ENCODE measurements at places on chromosomes 13 and 19.

DNA sequence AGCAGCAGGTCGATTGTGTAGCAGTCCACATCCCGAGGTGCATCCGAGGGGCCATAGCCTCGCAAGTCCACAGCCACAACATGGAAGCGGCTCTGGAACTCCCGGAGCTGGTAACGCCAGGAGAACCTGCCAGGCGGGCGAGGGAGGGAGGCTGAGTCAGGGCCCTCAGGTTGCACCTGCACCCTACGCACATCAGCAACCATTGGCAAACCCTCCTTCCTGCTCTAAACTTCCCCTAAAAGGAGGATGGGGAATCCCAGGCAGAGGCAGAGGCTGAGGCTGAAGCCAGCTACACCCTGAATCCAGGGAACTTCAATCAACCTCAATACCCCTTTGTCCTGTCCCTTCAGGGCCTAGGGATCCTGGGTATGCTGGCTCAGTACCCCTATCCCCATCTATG, 977 bp downstream of the EPHX3 start:
- no peak for DNase-seq

DNA sequence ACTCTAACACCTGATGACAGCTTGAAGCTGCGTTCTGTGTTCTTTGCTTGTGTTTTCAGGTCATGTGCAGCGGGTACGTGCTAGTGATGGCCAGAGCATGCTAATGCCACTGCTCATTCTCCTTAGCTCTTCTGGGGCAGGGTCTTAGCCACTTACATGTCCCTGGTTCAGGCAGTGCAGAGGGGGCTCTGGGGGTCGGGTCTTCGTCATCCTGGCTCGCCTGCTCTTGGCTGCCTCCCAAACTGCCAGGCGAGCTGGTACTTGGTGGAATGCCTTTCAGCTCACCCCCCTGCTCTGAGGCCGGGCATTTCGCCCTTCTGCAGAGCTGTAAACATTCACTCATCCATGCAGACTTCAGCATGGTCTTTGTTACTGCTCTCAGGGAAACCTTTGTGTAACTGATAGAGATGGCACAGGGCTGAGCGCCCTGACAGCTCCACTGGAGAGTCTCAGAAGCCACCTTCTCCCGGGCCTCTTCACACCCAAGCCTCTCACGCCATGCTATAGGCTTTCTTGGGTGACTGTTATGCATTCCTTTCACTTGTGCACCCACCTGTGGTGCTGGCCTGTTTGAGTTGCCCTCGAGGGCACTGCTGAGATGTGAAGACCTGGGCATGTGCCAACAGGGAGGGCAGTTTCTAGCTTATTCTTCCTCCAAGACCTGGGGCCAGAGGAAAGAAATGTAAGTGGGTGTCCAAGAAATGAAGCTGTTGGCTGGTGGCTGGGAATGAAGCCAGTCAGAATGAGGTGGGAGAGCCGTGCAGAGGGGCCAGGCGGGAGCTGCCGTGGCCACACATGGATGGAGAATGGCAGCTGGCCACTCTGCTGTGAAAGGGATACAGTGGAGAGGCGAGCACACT, 24.4 kb downstream of the FAM124A start:
- DNase-seq, result no peak

GRCh38 chr19:52991484-52991883, 22.2 kb upstream of the ERVV-1 start:
- no peak for DNase-seq

DNA sequence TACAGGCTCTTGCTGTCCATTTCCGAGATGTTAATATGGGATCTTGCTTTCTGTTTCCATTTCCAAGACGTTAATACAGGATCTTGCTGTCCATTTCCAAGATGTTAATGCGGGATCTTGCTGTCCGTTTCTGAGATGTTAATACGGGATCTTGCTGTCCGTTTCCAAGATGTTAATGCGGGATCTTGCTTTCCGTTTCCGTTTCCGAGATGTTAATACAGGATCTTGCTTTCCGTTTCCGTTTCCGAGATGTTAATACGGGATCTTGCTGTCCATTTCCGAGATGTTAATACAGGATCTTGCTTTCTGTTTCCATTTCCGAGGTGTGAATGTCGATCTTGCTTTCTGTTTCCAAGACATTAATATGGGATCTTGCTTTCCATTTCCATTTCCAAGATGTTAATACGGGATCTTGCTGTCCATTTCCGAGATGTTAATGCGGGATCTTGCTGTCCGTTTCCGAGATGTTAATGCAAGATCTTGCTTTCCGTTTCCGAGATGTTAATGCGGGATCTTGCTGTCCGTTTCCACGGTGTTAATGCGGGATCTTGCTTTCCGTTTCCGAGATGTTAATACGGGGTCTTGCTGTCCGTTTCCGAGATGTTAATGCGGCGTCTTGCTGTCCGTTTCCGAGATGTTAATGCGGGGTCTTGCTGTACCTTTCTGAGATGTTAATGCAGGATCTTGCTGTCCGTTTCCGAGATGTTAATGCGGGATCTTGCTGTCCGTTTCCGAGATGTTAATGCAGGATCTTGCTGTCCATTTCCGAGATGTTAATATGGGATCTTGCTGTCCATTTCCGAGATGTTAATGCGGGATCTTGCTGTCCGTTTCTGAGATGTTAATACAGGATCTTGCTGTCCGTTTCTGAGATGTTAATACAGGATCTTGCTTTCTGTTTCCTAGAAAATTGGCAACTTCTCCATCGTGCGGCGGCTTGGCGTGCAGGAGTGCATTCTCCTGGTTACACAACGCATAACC, 38.3 kb downstream of the PEX11G start:
- DNase-seq, result no peak

DNA sequence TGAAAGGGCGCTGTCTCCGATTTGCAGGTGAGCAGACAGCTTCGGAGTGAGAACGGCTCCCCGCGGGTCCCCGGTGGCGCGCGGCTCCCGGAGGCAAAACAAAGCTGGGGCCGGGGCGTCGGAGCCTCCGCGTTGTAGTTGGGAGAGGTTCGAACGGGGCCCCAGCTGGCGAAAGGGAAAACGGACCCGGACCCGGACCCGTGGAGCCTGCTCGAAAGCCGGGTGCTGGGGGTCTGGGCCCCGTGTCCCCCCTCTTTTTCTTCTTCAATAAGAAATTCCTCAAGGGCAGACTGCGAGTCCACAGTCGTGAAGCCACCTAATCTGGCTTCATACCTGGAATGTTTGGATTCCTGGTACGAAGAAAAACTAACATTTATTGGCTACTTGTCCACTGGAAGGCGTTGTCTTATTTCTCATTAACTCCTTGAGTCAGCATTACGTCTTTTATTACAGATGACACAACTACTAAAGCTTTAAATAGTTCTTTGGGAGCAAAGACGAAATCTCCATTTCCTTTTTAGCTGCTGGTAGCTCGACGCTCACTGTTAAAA, 632 bp upstream of the MTIF3 start:
- DNase-seq, result no peak

DNA sequence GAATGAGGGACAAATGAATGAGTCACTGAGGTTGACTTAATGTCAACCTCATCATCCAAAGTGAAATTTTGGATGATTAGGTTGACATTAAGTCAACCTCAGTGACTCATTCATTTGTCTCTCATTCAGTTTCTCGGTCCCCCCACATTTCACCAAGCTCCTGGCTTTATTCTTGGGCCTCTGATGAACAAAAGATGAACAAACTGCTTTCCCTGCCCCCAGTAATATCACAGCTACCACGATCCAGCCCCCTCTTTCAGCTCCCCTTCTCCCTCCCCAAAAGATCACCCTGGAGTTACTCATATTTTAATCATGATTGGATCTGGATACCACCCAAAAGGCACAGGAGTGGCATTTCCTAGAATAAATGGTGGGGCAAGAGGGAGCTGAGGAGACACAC, 10.8 kb downstream of the CEACAM18 start:
- no peak for DNase-seq

GRCh38 chr13:97654236-97654635, 220.3 kb downstream of the RAP2A start:
- DNase-seq, result no peak

DNA sequence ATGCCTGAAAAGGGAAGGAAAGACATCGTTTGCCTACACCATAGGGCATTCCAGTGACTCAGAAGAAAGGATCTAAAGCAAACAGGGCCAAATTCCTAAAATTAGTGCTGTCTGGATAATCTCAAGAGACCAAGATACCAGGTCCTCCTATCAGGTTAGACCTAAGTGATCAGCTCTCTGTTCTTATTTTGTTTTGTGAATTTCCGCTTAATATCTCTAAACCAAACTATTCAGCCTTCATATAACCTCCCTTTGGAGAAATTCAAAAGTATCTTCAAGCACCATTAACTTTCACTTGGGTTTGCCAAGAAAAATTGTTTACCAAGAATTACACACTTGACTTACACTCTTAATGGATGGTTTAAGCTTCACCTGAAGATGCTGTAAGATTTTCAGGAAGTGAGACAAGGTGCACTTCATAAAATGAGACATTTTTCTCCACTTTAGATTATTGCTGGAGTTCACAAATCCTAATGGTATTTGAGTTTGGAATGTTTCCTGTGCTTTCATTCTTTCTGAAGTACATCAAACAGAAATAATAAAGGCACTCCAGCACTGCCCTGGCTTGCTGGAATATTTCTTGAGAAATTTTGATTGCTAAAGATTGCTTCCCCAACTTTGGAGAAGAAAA, 376.1 kb downstream of the LMO7 start:
- no peak for DNase-seq
